ENCODE measurements at places on chromosomes 16 and 17. TPM values are rescaled to one million over a fixed set of nuclear protein-coding genes. Genes with fewer than 3 reads are reported as not detected.

Gene ZP2
- total RNA-seq: not detected

Gene SSTR5
- 0.49 TPM for total RNA-seq

Gene CACNG5
- total RNA-seq: not detected

Gene TBC1D3E
- total RNA-seq: not detected

Gene KRT16
- 1.3 TPM for total RNA-seq

Gene WNT9B
- not detected for total RNA-seq

Gene KRT31
- not detected for total RNA-seq

Gene SNTB2
- 8.4 TPM for total RNA-seq

Gene MT1A
- 20.6 TPM for total RNA-seq

Gene CCL13
- not detected for total RNA-seq

Gene SLC22A31
- 1.9 TPM for total RNA-seq

Gene PRR35
- total RNA-seq: 0.13 TPM

Gene ADAD2
- not detected for total RNA-seq

Gene KRT15
- 2.9 TPM for total RNA-seq

Gene TMEM100
- total RNA-seq: not detected

Gene KRTAP2-4
- total RNA-seq: not detected

Gene HOXB13
- 2.1 TPM for total RNA-seq

Gene KCNG4
- total RNA-seq: not detected

Gene CES4A
- total RNA-seq: 2.3 TPM

Gene KRTAP17-1
- not detected for total RNA-seq

Gene PDILT
- total RNA-seq: not detected

Gene FBXW10
- total RNA-seq: 1.1 TPM

Gene PPM1E
- 0.10 TPM for total RNA-seq

Gene SPN
- total RNA-seq: not detected

Gene GPR179
- total RNA-seq: 0.02 TPM

Gene EME1
- total RNA-seq: 14.8 TPM

Gene KCNJ12
- total RNA-seq: 1.6 TPM

Gene KRTAP4-1
- 0.22 TPM for total RNA-seq

Gene CTRB1
- not detected for total RNA-seq

Gene CDC6
- 52.5 TPM for total RNA-seq

All from A549 treated with GW870086 at 1 μM for 4 hours (cell line).